ENCODE measurements at places on chromosomes 6 and 20.

DNA sequence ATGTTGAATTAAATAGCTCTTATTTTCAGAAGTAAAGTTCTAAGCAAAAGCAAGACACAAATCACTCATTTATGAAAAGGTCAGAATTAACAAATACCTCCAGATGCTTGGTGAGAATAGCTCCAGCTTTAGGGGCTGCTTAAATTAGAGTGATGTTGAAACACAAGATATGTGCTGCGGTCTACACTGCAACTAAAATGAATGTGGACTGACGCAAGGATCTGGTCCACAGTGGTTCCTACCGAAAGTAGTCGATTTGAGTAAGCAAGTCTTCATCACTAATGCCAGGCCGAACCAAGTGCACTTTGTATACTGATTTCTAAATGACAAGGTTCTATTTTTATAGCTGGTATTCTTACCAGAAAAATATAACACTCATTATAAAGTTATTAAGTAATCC lies 96.3 kb downstream of the PRDM1 start:
- no peak for DNase-seq

- no peak for DNase-seq
These were observed 206.0 kb upstream of the CDH4 start for GRCh38 chr20:61045876-61046585.

- no peak for DNase-seq
These were observed 541.0 kb upstream of the ADGRB3 start for GRCh38 chr6:68094070-68094469.

DNA sequence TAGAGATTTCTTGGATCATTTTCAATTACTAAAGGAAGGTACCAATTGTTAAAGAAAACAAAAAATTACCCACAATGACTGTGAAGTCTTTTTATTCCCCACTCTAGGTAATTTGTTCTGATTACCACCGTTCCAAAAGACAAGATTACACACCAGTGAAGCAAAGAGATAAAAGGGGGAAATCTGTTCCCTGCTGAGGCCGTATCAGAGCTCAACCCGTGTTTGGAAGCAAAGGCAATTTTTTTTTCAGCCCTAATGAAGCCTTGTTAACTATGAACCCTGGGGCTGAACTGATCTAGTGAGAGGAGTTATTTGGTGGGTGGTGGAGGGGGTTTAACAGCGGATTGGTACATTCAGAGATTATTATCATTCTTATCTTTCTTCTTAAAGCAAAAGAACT lies 128.5 kb downstream of the ALDH8A1 start:
- DNase-seq = no peak

DNA sequence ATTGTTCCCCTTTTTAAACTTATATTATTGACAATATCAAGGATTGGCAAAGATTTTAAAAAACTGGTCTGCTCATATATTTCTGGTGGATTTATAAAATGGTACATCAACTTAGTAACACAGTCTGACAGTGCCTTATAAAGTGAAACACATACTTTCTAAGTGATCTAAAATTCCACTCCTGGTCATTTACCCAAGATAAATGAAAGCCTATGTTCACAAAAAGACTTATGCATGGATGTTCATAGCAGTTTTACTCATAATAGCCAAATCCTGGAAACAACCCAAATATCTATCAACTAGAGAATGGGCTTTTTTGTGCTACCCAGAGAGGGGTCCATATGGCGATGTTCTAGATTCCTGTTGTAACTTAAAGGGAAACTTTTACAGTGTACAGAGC lies 222.4 kb upstream of the FAM83B start:
- DNase-seq = no peak

DNA sequence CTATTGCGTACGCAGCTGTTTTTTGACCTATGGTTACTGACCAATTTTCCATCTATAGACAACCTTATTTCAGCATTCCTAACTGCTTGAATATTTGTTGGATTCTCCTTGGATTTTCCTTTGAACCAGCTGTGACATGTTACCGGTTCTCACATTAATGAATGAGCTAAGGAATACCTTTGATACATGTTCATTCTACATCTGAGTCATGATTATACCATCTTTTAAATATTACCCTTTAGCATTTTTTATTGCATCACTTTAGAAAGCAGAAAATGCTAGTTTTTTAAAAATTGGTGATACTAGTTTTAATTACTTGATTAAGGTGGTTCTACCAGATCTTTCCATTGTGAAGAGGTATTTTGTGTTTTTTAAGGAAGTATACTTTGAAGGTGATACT lies 1.9 kb upstream of the IGF2R start:
- DNase-seq = no peak

GRCh38 chr6:153048631-153049030 lies 46.1 kb upstream of the MTRF1L start:
- no peak for DNase-seq

- no peak for DNase-seq
These were observed 8.4 kb downstream of the MAPRE1 start for GRCh38 chr20:32828029-32828680.

DNA sequence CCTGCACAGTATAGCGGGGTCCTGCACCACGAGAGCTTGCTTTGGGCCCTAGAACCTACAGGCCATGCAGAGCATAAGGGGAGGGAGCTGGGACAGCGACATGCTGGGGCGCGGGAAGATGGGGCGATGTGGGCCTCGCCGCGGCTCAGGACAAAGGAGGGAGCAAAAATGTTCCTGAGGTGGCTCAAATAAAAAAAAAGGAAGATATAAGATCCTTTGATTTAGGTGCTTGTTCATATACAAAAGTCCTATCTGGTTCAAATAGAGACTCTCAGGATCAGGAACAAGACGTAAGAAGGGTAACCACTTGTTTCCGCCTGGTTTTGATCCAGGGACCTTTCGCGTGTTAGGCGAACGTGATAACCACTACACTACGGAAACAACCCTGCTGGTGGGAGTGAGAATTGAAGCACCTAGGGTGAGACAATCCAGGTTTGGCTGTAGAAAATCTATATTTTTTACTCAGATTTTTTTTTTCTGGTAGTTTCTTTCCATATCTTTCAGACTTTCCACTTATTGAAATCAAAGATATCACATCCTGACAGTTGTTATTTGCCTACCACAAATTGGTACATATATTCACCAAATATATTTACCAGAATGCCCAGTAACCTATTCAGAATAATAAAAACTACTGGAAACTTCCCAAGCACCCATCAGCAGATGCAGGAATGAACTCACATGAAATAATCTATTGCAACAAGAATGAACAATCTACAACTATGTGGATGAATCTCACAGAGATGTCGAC lies 177.9 kb upstream of the ZNF184 start:
- peak; percentile 55 for DNase-seq

- DNase-seq = no peak
These were observed 2.5 kb upstream of the PAQR8 start for GRCh38 chr6:52359403-52359802.

GRCh38 chr6:87879132-87879861 lies 168.3 kb upstream of the SPACA1 start:
- DNase-seq = no peak

- DNase-seq = peak; percentile 76
These were observed 64.8 kb downstream of the KIAA0319 start for GRCh38 chr6:24581084-24581669.

DNA sequence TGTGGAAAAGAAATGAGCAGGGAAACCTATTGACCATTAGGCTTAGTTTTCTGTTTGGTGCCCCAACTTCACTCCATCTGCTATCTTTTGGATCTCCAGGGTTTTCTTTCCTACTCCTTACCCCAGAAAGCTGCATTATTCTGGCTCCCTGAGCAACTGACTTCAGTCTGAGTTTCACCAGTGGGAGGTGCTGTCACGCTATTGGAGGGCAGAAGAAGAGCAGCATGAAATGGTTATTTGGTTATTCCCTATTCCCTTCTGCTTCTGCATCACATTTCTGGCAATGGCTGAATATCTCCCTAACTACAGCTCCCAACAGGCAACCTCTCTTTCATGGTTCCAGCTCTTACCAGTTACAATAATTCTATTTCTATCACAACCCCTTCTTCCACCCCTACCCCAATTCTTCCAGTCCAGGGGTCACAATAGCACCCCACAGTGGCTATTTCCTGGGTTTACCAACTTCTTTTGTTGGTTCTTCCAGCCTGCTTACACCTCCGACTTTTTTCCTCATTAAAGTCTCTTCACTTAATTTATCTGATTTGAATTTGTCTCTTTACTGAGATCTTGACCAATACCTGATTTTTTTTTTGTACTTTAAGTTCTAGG lies 311.5 kb downstream of the PLCB1 start:
- DNase-seq = no peak

GRCh38 chr20:58573986-58574385 lies 58.8 kb upstream of the APCDD1L start:
- DNase-seq = no peak

GRCh38 chr6:84536885-84537638 lies 227.3 kb downstream of the TBX18 start:
- no peak for DNase-seq

- no peak for DNase-seq
These were observed 210.6 kb downstream of the DLL1 start for GRCh38 chr6:170080169-170080827.

- DNase-seq = no peak
These were observed 194.4 kb downstream of the TMEM200A start for GRCh38 chr6:130560231-130560630.

DNA sequence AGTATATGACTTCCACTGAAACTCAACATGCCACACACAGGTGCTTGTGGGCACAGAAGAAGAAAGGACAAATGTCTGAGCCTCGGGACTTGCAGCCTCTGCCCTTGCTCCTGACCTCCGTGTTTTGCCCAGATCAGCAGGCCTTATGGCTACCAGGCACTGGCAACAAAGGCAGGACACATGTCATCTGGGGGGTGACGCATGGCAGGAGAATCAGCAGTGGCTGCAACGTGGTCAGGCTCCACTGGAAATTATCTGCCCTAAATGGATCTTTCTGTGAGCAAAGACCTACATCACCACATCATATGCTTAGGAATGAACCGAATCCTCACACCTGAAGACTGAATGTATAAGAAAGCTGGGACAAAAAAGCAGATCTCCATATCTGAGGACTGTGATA lies 78.9 kb downstream of the ELOVL5 start:
- no peak for DNase-seq

- no peak for DNase-seq
These were observed 11.5 kb upstream of the RPS6KA2 start for GRCh38 chr6:166638573-166638964.

DNA sequence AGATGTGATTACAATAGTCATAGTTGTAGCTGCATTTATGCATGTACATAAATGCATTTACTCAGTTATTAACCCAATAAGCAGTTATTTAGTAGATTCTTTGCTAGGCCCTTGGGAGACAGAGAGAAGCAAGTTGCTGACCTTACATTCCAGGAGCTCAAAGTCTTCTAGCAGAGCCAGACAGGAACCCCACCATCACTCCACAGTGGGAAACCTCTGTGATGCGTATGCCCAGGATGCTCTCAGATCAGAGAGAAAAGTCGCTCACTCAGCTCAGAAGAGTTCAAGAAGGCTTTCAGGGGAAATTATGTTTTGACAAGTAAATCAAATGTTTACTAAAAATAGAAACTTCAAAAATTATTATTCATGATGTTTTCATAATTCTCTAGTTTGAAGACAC lies 146.3 kb upstream of the EXOC2 start:
- no peak for DNase-seq

DNA sequence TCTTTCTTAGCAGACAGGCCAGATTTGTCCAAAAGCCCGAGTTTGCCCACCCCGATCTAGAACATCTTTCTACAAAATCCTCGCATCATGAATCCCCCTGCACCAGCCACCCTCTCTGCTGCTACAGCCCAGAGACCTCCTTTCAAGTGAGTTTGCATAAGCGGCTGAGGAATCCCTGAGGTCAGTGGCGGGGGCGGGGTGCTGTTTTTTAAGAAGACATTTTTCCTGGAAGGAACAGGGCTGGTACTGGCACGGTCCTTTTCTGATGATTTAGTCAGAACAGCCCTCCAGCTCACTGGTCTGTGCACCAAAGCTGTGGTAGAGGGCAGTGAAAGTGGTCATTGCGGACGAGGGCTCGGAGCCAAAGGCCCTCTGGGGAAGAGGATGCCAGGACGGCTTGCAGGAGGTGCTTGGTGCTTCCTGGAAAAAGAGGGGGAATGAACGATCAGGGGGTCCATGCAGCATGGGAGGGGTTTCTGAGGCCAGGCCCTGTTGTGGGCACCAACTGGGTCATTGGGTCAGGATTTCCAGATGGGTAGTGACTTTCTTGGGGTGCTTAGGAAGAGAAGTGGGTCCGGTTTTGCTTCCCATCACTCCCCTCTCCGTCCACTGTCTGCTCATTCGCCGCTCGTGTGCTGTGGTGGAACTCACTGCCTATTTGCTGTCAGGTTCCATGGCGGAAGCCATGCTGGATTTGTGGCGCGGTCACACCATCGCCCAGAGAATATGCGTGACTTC lies 50.4 kb downstream of the GNAS-AS1 start:
- DNase-seq = no peak

GRCh38 chr6:126035764-126036163 lies 49.4 kb downstream of the TRMT11 start:
- DNase-seq = no peak

All from activated T-cell treated with anti-CD3 and anti-CD28 coated beads, Interleukin-2, amount 50 U/mL, for 72 hours (primary cell).